Ecto neural progenitor cell (in vitro differentiated cells): ENCODE measurements at places on chromosomes 6 and 20.

DNA sequence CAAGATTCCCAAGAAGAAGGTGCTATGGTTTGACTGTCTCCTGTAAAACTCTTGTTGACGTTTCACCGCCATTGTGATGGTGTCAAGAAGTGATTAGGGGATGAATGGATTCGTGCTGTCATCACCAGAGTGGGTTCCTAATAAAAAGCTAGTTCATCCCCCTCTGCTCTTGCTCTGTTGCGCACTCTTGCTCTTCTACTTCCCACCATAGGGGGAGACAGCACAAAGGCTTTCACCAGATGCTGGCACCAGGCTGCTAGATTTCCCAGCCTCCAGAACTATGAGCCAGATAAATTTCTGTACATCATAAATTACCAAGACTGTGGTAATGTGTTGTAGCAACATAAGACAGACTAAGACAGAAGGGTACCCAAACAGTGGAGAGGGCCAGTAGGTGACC lies 21.6 kb upstream of the CCDC28A start:
- DNase-seq: no peak

GRCh38 chr6:40910260-40910893 lies 128.6 kb downstream of the UNC5CL start:
- no peak for DNase-seq

DNA sequence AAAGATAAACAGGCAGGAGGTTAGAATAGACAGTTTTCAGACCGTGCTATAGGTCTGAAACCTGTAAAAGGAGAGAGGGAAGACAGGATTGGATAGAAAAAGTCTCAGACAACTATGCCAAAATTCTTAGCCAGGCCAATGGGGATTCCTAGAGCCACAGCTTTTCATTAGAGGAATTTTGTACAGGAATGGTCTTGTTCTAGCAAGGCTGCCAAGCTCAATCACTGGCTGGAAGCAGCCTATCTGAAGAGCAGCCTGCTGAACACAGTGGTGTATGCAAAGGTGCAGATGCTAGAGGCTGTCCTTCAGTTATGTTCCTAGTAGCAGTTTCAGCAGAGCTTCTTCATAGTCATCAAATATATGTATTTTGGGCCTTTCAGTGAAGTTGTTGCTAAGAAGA lies 313.1 kb downstream of the GRIK2 start:
- DNase-seq: no peak

DNA sequence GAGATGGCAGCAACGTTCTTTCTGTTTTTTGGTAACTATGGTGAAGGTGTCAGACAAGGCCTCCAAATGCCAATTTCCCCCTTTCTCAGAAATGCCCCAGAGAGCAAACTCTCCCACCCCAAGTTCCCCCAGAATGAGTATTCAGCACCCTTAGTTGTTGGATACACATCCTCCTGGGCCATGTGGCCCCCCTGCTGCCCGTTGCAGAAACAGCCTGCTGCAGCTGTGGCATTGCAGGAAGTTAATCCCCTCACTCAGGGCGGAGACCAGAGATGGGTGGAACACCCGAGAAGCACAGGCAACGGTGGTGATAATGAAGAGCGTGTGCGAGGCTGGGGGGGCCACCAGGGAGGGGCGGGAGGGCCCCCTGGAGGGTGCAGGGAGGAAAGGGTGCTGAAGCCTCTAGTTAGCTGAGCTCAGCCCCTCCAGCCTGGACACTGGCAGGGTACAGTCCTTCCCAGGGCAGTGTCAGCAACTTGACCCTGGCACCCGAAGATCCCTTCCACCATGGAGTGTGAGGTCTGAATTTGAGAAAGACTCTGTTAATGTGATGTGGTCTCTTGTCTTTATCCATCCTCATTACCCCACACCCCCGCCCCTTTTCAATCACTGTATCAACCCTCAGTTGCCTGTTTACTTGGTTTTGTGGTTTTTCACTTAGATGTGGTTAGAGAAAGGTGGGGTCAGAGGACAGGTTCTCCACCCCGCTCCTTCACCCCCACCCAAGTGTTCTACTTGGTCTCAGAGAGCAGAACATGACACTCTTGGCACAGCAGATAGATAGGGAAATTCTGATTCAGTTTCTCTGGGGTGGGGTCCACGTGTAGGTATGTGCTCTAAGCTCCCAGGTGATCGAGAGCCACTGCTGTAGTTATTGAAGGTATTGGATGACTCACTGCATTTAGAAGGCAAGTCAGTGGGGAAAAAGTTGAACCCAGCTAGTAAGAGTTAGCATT lies 208.8 kb upstream of the SUPT3H start:
- DNase-seq: no peak

DNA sequence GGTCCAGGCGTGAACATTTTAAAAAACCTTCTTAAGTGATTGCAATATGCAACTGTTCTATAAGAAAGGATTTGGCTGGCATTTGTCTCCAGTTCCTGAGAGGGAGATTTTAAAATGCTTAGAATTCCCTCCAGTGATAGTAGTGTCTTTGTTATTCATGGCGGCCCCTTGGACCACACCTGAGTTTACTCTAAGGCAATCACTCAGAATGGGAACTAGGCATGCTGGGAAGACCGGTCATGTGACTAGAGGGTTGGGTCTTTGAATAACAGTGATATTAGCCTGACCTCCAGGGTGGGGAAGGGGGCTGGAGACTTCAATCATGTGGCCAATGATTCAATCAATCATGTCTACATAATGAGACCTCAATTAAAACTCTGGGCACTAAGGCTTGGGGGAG lies 50.7 kb upstream of the UTRN start:
- no peak for DNase-seq

DNA sequence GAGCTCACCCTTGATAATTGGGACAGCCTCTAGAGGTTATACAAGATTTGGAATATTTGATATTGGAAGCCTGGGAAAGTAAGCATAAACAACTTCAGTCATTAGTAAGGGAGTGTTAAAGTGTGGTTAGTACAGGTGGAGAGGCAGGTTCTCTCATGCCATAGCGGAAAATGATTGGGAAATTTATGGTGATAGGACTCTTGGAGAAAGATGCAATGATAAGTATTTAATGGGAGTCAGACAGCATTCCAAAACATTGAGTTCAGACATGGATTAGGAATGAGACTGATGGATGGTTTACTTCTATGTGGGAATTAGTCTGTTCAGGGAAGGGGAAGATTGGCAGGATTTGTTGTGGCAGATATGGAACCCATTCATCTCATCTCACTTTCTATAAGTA lies 152.7 kb downstream of the MCHR2 start:
- DNase-seq: no peak

GRCh38 chr20:38843346-38843745 lies 37.8 kb downstream of the PPP1R16B start:
- no peak for DNase-seq

DNA sequence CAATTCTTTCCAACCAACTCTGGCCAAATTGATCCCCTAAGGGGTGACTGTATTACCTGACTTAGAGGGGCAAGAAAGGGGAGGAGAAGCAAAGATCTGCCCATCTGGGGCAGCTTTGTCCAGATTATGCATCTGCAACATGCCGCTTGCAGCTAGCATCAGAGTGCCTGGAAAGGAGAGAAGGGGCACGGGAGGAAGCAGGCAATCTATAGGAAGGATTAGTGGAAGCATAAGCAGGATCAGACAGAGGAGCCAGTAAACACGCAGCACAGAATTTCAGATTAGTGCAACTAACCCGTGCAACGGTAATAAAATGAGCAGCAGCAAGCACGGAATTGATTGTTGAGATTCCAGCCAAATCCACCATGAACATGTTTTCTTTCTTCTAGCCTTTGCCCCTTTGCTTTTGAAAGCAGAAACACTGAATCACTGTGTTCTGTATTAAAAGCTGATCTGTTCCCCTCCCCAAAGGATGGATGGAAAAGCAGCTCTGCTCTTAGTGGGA lies 643.6 kb upstream of the CHD6 start:
- no peak for DNase-seq

GRCh38 chr6:8382434-8382833 lies 52.9 kb downstream of the SLC35B3 start:
- no peak for DNase-seq

DNA sequence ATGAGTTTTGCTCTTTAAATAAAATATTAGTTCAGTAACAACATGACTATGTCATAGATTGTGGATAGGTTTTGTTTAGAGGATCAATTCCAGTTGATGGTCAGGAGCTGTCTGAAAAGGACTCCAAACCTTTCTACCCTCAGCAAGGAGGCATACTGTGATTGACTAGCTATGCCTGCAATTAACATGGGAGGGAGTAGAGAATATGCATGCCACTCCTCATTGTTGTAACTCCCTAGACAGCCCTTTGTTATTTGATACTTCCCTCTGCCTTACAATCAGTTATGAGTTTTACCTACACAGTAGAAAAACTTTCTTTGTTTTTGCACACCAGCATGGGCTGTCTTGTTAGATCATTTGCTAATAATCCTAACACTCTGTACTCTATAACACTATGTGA lies 1418.5 kb downstream of the KHDRBS2 start:
- no peak for DNase-seq

DNA sequence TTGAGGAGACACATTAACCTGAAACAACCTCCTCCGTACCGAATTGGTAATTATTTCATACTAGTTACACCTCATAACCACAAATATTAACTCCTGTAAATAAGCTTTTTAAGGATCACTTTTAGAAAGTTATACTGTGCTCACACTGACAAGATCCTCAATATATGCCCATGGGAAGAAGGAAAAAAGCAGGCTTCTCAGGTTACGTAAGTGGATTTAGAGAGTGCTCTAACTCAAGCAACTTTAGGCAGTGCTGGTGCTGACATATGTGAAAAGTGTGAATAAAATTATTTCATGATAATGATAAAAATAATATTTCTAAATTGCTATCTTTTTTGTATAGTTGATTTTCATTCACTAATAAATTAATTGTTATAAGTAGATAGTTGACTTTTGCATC lies 76.1 kb downstream of the PRKN start:
- DNase-seq: no peak

DNA sequence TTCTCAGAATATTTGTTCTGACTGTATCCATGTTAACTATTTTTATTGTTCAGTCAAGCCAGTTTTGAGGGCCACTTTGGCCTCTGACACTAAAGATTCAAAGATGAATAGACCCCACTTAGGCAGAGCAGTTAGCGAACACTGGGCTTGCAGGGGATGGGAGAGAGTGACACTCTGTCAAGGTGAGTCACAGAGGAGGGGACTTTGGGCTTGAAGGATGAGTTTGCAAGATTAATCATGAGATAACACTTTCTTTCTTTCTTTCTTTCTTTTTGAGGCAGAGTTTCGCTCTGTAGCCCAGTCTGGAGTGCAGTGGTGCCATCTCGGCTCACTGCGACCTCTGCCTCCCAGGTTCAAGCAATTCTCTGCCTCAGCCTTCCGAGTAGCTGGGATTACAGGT lies 46.4 kb downstream of the SPATA2 start:
- no peak for DNase-seq

- DNase-seq: no peak
Measured at GRCh38 chr20:24480509-24480908, 11.1 kb downstream of the SYNDIG1 start.

- DNase-seq: no peak
Measured at GRCh38 chr6:56250266-56250665, 2.9 kb upstream of the COL21A1 start.

DNA sequence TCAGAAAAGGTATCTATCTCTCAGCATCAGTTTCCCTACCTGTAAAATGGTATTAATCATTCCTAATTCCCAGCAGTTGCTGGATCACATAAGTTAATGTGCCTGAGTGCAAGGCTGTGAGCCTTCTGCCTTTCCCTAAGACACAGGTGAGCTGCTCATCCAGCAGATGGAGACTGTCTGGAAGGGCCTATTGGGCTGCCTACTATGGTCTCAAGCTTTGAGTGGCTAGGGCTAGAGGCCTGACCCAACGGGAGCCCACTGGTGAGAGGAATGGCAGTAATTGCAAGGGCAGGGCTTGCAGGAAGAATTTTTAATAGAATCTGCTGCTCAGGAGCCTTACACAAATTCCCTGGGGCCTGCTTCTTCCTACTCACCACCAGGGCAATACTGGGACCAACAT lies 4.3 kb downstream of the KHDC1 start:
- DNase-seq: no peak

- peak; percentile 81 for DNase-seq
Measured at GRCh38 chr6:25556516-25556915, 95.5 kb upstream of the SCGN start.

DNA sequence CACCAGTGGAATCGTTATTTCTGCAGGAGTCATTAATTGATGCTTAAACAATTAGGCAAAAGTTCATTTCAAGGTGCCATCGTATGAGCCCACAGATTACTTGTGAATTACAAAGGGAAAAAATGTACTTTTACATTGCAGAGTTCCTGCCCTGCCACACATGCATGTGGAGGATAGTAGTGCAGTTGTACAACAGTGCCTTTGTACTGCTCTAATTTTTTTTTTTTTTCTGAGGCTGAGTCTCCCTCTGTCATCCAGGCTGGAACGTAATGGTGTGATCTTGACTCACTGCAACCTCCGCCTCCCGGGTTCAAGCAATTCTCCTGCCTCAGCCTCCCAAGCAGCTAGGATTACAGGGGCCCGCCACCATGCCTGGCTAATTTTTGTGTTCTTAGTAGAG lies 26.0 kb upstream of the SYNJ2 start:
- DNase-seq: peak; percentile 15

DNA sequence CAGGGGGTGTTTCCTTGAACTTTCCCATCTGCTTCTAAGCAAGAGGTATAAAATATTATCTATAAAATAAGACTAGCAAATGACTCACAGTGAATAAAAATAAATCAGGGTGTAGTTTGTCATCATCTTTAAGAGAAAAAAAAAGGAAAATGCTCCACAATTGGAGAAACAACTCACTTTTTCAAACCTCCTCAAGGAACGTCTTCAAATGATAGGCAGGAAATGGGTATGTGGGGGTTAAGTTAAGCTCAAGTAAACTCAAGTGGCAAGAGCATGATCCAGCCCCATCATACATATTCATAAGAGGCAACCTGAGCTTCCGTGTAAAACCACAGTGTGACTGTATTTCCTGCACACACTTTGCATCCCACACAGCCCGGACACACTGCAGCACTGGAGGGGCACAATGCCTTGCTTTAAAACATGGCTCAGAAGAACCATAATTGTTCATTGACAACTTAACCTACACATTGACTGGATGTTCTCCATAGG lies 58.5 kb upstream of the CEP85L start:
- no peak for DNase-seq

DNA sequence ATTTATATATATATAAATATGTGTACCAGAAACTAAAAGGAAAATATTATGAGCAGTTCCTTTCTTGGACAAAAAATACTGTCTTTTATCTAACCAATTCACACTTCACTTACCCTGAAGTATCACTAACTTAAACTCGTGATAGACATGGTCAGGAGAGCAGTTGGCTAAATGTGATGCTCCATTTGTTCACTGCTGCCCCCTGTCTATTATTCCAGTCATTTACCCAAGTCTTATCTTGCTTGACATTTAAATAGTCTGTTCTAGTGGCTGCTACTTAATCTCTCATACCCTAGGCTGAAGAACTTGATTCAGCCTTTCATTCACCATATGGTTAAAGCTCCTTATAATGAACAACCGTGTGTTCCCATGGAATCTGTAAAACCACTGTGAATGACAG lies 789.6 kb upstream of the EYS start:
- DNase-seq: no peak

- DNase-seq: no peak
Measured at GRCh38 chr20:48153523-48153922, 368.2 kb upstream of the SULF2 start.
